ENCODE measurements at places on chromosomes 3 and 15.

DNA sequence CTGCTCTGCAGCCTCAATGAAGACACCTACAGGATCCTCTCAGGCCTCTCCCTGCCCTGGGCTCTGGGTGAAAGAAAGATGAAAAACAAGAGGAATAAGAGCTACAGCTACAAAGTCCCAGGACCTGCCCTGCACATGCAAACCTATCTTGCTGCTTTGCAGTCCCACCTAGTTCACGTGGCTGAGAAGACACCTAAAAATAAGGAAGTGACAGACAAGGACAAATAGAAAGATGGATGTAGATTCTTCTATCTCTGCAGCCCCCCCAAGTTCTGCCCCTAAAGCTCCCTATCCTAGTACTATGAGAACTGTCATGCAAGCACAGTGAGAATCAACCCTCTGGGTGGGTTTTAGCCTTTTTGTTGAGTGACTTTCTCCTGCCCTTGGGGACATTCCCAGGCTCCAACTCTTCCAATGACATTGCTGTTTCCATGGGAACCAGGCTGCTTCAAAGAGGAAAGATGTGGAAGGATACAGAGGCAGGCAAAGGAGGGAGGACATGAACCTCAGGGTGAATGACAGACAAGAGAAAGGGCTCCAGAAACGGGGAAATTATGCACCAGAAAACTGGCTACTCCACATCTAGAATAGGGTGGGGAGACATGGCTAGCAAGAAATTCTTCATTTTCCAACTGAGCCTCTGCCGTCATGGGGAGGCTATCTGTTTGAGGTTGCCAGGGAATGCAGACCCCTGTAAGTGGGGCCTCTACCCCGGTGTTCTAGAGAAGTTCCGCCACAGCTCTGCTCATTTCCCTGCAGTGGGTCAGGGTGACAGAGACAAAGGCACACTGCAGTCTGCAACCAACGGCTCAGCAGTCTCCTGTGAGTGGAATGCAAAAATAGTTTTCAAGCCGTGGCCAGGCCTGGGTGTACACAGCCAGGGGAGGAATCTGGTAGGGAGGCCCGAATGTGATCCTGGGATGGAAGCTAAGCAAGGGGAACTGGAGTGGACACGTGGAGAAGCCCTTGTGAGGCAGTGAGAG is 5.2 kb downstream of the CSPG5 start:
- no peak for DNase-seq

- DNase-seq = no peak
Measured at GRCh38 chr15:51588966-51589365, 33.6 kb downstream of the DMXL2 start.

DNA sequence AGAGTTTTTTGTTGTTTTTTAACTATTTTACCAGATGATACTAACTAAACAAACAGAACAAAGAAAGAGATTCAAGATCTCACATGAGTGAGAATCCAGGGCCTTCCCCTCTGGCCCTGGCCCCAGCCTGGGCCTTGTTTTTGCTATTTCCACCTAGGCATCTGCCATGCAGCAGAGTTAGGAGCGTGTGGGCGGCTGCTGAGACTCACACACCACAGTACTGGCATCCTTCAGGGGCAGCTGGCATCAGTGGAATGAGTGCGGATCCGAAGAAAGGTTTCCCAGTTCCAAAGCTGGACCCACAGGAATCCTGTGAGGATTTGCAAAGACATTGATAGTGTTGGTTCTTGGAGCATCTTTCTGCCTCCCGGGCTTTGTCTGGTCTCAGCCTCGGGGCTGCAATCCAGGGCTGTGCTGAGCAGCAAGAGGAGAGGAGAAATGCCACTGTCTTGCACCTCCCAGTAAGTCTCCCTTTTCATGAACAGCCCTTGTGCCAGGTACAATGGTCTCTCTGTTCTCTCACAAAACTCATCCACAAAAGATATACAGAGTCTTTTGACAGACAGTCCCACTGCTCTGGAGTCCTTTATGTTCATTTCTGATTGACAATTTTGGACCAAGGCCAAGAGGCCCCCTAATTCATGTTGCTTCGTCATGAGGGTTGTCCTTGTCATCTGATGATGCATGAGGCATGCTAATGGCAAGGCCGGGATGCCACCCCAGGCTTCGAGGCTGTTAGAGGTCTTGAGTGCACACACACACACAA is 46.6 kb downstream of the APH1B start:
- DNase-seq = peak; percentile 67

DNA sequence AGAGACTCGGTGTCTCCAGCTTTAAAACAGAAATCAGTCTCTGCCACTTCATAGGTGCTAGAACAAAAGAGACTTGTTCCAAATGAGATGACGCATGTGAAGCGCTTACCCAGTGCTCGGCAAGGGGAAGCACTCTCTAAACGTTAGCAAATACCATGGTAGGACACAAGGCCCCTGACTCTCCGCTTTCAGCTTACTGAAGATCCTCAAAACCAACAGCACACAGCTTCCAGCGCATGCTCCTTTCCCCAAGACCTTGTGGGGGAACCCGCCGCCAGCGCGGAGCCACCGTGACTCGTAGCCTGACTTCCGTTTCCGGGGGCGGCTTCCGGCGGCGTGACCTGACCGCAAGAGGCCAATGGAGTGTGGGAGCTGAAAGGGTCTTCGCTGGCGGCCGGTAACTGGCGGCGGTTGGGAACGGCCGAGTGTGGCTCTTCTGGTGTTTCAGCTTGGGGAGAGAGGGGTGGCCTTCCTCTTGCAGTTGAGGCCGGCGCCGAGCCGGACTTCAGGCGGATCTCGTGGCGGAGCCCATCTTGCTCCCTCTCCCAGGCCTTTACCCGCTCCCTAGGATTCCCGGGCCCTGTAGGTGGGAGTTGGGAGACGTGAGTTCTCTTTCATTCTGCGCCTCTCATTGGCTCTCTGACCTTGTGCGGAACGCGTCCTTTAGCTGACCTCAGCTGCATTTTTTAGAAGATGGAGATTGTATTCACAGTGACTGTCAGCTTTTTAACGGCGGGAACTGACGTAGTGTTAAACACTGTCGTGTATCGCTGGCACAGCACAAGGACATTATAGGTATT is at the start of gene THUMPD3:
Gene THUMPD3, plus strand, starts transcription at position 324 of the 800 bp plus-strand sequence. CDS start 2,015 bp downstream, outside the sequence.
- DNase-seq = peak; percentile 96

- peak; percentile 20 for DNase-seq
Measured at GRCh38 chr15:34793901-34794300, 1.4 kb downstream of the ACTC1 start.

- peak; percentile 29 for DNase-seq
Measured at GRCh38 chr15:80207887-80208286, 44.1 kb downstream of the CTXND1 start.
